ENCODE measurements at places on chromosomes 12 and 14.

DNA sequence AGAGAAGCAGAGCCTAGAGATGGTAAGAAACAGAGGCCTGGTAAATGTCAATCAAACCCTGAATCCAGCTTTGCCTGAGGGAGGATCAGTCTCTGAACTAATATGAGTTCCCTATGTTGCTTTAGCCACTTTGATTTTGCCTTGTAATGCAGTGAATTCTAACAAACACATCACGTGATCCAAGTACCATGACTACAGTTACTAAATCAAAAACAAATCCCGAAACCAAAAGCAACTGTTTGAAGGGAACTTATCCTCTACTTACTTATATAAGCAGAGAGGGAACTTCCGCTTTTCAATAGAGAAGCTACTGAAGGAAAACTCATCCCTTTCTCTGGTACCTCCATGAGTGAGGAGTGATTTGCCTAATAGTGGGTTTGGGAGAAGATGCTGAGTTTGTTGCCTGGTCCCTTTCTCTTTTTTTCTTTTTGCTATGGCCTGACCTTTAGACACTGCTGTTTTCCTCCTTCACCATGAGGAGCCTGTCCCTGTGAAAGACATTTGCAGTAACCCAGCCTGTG lies 7.7 kb upstream of the PPTC7 start:
- no peak for DNase-seq

- no peak for DNase-seq
These were observed 973 bp downstream of the P2RX2 start for GRCh38 chr12:132619386-132620112.

- DNase-seq: peak; percentile 59
These were observed 42.8 kb upstream of the TRAF3 start for GRCh38 chr14:102734436-102734835.

GRCh38 chr12:93836620-93837260 lies 159.6 kb downstream of the CRADD start:
- no peak for DNase-seq

- no peak for DNase-seq
These were observed 130.7 kb downstream of the OTOGL start for GRCh38 chr12:80230068-80230467.

DNA sequence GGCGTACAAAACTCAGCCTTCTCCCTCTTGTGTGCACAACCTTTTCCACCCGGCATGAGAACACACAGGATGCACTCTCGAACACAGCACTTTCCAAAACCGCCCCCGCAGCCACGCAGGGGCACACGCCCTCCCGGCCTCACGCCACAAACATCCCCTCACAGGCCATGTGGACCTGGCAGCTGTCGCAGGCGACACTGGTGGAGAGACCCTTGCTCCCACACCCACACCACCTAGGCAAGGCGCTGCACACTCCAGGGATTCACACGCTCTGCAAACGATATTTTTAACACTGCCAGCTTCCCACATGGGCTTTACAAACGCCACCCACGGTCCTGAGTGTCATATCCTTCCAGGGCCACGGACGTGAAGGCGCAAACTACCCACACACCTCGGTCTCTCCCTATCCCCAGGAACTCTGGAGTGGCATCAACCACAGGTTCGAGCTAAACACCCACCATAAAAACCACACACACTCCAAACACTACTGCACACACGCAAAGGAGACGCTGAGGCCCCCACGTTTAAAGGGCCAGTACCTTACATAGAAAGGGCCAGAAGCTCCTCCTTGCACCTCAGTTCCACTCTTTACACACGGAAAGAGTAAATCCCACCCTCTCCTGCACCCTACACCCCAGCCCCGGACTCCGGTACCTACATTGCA lies 12.4 kb upstream of the ITGB7 start:
- DNase-seq: no peak

GRCh38 chr14:59529189-59529588 lies 44.9 kb downstream of the JKAMP start:
- DNase-seq: no peak

GRCh38 chr12:111024205-111024801 lies 103.9 kb upstream of the MYL2 start:
- DNase-seq: no peak

DNA sequence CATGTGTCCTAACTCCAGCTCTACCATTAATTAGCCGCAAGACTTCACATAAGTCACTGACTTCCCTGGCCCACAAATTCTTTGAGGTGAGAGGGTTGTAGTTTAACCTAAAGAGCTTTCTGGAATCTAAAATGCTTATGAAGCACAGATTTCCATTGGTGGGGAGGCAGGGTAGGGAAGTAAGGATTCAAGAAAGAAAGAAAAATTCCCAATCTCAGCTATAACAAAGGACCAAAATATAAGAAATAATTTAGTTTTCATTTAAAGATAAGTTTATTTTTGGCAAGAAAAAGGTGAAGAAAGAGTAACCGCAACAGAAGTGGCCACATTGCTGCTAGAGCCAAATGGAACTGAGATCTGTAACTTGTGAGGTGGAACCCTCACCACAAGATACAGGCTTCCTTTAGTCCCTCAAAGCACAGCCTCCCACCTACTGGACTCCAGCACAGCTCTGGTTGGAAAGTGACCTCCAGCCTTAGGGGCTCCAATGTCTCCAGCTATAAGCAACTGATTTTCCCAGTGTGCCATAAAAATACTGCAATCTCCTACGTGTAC lies 23.6 kb downstream of the DAD1 start:
- no peak for DNase-seq

DNA sequence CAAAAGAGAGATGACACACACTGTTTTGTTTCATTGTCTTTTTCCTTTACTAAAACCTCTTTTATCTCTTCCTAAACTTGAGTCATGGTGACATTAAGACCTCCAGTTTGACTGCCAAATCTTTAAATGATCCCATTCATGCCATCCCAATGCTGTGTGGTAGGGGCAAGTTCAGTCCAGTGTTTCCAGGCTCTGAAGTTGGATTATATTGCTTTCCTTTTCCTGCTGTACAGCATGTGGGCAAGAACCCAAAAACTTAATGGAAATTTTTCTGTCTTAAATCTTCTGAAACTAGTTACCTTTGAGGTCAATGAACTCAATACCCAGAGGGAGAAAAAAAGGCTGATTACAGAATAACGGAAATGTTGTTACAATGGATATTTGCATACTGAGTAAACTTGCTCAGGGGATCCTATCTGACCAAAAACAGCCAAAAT lies 187.1 kb upstream of the FAR2 start:
- no peak for DNase-seq

GRCh38 chr12:58420503-58420902 lies 479.1 kb downstream of the ATP23 start:
- no peak for DNase-seq

DNA sequence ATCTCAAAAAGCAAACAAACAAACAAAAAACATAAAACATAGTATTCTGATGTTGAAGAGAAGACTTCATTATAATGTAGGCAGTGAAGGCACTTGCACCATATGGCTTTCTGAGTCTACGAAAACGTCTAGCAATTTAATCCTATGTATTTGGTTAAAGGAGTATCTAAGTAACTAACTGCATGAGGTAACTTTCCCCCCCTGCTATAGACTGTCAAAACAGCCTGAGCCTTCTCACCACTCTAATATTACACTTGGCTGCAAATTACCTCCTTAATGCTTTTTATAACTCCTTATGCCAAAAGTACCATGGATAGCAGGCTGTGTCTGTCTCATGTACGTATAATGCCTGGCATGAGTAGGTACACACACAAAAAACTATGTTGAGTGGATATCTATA lies 607.6 kb upstream of the FLRT2 start:
- DNase-seq: no peak

GRCh38 chr14:100138955-100139354 lies 20.5 kb downstream of the DEGS2 start:
- no peak for DNase-seq

GRCh38 chr14:52790756-52791222 lies 618 bp downstream of the GNPNAT1 start:
- no peak for DNase-seq

GRCh38 chr12:131540138-131540623 lies 170.7 kb upstream of the SFSWAP start:
- no peak for DNase-seq

DNA sequence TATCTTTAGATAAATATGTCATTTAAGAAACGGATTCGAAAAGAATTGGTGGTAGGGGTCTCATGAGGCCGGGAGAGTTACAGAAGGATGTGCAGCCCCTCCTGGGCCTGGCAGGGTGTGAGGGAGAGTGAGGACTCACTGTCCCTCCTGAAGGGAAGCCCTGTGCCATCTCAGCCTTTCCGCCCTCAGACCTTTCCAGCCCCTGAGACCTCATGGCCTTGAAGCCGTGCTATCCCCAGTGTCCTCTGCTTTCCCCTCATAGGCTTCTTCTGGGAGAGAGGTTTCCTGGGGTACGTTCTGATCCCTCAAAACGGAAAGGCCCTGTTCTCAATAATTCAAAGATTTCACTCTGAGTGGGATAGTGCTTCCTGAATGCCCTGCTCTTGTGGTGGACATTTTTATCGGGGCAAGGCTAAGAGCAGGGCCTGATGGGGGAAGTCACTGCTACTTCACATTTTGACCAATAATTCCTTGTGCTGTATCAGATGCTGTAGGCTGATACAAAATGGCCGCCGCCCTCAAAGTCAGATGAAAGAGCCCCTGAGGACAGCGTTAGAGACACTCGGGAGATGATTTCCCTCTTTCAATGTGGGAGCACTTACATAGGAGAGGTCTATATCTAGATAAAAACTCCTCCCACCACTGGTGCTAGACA lies 1.3 kb downstream of the CD4 start:
- DNase-seq: no peak

DNA sequence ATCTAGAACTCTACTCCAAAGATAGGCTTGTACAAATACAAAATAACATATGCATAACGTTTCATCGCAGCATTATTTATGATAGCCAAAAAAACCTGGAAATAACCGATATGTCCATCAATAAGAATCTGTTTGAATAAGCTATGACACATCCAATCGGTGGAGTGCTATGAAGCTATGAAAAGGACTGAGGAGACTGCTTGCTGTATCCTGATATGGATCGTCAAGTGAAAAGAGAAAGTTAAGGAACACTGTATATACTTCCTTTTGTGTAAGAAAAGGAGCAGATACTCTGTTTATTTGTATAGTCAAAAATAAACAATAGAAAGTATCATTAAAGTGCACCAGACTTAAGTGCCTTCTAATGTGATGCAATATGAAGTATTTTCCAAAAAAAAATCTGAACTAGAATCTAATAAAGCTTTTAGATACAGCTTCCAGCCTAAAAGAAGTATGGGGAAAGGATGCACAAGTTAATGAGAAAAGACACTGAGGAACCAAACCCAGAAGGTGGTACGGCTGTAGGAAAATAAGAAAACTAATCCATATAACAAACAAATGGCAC lies 645 bp upstream of the KLHDC1 start:
- no peak for DNase-seq

DNA sequence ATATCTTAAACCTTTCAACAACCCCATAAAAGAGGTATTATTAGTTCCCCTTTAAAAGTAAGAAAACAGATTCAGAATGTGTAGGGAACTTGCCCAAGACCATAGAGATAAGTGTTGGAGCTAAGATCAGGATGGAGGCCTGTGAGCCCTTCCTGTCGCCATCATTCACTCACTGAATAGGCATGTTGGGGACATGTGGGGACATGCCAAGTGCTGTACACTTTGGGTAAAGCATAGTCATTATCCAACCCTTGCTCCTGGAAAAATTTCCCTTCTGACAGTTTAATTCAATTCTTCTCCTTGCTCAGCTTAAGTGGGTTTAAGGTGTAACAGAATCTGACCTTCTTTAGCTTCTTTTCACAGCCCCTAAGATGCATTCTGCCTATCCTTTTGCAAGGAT lies 28.0 kb upstream of the C12orf42 start:
- no peak for DNase-seq

DNA sequence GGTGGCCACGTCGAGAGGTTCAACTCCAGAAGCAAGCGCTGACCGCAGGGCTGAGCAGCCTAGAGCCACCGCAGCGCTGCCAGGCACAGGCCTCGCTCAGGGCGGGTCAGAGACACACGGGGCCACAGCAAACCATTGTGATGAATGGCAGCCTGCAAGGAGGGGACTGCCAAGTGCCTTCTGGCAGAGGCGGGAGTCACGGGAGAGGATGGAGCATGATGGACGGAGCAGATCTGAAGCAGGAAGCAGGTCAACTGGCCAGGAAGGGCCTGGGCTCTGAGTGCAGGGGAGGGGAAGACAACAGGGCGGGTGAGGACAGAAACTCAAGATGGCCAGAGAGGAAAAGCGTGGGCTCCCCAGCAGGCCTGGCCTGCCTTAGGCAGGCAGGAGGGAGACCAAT lies 49.8 kb downstream of the CDC42BPB start:
- no peak for DNase-seq

GRCh38 chr12:80293347-80293746 lies 150.7 kb upstream of the PTPRQ start:
- DNase-seq: no peak

- peak; percentile 76 for DNase-seq
These were observed 47.0 kb upstream of the SLC2A13 start for GRCh38 chr12:40152783-40153383.

DNA sequence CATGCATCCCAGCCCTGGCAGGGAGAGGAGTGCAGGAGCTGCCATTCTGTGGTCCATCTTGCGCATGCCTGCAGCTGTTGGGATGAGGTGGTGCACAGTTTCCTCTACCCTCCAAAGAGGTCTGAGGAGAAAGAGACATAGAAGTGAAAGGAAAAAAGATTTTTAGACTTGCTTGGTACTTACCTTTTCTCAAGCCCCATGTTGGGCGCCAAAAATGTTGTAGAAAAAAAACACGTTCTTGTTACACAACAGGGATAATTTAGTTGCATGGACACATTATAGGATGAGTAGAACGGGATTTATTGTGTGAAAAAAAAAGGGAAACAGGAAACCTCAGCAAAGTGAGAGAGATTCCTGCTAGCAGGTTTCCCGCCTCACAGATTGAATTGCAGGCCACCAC lies 244.4 kb upstream of the GARIN2 start:
- DNase-seq: no peak

DNA sequence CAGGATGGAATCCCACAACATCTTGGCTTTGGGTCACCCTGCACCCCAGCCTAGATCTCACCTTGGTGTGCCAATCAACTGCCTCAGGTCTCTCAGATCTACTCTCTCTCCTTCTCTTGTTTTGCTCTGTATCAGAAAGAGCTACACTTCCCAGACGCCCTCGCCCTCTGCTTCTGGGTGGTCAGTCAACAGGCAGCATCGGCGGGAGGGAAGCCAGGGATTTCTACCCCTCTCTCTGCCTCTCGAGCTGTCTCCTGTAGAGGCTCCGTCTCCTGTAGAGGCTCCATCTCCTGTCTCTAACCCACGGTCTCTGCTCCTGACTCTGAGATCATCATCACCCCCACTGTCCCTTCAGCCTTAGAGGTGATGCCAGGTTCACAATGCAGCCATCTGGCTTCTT lies 151.6 kb downstream of the PIWIL1 start:
- DNase-seq: no peak

- DNase-seq: no peak
These were observed 130.4 kb downstream of the DICER1 start for GRCh38 chr14:95026851-95027463.

DNA sequence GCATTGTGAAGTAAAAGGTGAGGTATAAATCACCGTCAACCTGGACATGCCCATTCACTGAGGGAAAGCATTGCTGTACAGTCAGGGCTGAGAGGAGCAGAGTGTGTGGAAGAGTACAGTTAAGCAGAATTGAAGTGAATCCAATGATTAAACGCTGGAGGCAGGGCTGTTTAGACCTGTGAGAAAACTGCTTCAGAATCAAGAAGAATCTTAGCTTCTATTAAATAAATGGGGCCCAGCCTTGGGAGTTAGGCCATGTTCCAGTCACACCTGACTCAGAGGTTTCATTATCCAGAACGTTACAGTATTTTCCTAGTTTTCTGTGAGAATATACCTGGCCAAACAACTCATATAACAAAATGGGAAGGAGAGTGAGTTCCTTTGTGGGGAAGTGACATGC lies 86.9 kb downstream of the ATP23 start:
- no peak for DNase-seq

Measured in cardiac septum (tissue), 1 donor.